ENCODE measurements at places on chromosomes 4 and X.
A peak's percentile ranks its signal among the peaks of the same experiment; 100 is the strongest.

DNA sequence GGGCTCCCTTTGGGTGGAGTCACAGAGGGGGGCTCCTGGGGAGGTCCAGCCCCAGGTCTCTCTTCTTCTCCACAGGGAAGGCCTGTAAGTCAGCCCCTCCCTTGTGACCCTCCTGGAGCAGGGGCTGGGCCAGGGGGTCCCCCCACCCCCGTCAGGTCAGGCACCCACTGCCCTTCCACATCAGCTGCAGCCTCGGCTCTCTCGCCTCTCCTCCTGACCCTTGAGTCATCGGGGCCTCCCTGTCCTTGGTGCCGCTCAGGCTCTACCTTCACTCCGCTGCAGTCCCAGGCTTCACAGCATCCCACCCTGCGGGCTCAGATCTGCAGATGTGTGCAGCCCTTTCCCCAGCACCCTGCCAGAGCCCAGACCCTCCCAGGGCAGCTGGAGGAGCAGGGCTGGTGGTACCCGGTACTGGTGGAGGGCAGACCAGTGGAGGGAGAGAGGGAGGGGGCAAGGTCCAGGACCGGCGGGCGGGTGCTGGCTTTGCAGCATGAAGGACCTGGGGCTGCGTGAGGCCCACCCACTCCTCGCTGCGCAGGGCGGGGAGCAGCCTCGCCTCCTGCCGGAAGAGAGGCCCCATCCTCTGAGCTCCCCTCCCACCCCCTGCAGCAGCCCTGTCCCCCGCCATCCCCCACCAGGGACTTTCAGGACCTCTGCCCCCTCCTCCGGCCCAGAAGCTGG lies 117.1 kb downstream of the FAM53A start:
- DNase-seq, result no peak

DNA sequence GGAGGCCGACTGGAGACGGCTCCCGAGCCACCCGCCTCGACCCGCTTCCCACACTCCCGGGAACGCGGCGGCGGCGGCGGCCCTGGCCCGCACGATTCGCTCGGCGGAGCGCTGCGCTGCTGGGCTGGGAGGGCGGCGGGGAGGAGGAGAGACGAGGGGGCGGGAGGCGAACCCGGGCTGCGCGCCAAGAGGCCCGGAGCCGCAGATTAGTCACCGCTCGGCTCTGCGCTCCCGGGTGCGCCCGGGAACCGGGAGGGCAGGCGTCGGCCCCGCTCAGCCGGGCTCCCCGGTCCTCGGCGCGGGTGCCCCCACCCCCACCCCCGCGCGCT lies 11.2 kb upstream of the BCOR start:
- DNase-seq, result no peak

GRCh38 chrX:43349363-43349762 lies 306.7 kb upstream of the MAOA start:
- DNase-seq, result peak; percentile 9

- DNase-seq, result no peak
These were observed 11.1 kb downstream of the GASK1B start for GRCh38 chr4:158161551-158162354.

GRCh38 chr4:124454772-124455270 lies 257.7 kb downstream of the ANKRD50 start:
- DNase-seq, result no peak

- peak; percentile 9 for DNase-seq
These were observed 22.3 kb downstream of the UGT2A2 start for GRCh38 chr4:69617083-69617694.

DNA sequence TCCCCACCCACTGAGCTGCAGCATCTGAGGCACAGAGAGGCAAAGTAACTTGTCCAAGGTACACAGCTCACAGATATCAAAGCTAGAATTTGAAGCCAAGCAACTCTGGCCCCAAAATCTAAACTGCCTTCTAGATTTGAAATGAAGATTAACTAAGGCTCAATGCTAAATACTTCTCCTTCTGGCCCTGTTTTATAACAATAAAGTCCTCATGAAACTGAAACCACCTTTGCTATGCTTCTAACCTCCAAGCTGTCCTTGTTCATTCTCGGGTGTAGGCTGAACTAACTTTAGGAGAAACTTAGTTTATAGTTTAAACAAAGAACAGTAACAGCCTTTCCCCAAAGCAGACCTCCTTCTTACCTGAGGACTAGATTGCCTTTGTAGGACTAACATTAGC lies 93.6 kb downstream of the DCTD start:
- no peak for DNase-seq

DNA sequence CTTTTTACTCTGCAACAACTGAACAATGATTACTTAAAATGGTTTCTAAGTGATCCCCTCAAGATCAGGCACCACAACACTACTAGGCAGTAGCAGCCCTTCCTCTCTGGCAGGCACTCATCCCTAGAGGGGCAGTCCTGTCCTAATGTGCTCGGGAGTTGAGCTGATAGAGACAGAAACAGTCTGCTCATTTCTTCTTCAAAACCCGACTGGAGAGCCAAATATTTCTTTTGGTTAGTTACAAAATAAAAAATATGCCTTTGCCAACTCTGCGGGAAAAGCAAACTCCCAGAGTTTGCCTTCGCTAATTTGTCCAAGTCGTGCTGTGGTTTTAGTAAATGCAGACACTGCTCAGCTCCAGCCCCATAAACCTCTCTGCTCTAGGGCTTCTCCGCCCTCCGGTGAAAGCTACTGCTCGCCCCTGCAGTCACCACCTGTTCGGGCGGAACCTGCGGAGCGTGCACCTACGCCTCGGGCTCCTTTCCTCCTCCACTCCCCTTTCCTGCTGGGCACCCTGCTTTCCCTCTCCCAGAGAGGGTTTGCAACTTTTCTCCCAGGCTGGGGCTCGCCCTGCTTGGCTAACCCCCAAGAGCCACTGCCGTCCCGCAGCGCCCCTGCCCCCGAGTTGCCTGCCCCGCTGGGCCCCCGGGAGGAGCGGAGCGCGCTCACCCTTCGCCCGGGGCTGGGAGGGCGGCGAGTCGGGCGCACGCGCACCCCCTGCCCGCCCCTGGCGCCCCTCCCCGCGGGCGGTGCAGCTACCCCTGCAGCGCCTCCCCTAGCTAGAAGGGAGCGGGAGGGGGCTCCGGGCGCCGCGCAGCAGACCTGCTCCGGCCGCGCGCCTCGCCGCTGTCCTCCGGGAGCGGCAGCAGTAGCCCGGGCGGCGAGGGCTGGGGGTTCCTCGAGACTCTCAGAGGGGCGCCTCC lies at the start of gene NPNT:
Gene NPNT, plus strand, starts transcription at position 812 of the 923 bp plus-strand sequence. CDS start 182 bp downstream, outside the sequence.
- peak; percentile 55 for DNase-seq

- DNase-seq, result no peak
These were observed 4.6 kb upstream of the HSPA4L start for GRCh38 chr4:127777487-127777886.

DNA sequence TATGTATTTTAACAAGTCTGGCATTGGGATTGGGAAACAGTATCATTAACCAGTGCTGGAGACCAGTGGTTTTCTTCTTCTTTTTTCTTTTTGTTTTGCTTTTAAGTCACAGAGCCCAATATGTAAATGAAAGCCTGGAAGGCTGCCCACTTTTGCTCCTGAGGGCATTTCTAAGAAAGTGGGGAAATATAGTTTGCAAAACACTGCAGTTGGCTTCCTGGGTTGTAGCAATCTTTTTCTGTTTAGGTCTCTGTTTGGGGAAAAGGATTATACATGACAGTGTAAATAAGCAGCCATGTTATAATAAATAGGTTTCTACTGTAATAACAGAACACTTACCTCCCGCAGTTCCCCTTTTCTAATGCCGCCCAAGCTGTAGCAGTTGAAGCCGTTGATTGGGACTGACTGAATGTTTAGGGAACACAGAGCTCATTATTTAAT lies 105.5 kb downstream of the TMEM164 start:
- no peak for DNase-seq

- DNase-seq, result no peak
These were observed 244.0 kb upstream of the SMIM31 start for GRCh38 chr4:164509951-164510350.

DNA sequence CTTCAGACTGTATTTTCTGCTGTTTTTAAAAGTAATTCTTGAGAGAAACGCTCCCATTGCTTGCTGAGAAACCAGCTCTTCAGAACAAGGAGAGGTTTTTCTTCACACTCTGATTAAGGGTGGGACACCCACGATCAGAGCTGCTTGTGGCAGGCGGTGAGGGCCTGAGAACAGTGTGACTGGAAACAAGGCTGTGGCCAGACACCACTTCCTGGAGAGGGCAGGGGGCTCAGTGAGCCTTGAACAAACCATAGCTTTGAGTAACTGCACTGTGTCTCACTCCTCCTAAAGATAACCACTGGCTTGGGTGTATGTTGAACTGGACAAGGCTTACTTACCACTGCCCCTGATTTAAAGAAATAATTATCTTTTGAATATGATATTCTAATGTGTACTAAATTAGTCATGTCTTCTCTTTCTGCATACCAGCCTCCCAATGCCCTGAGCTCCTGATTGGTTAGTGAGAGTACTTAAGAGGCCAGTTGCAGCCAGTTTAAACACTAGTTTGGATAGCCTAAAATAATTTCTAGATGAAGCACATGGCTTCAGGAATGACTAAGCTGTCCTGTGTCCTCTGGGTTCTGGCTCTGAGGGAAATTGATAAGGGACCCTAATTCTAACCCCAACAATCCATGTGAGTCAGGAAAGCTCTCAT lies 3.7 kb upstream of the GPR82 start:
- no peak for DNase-seq

DNA sequence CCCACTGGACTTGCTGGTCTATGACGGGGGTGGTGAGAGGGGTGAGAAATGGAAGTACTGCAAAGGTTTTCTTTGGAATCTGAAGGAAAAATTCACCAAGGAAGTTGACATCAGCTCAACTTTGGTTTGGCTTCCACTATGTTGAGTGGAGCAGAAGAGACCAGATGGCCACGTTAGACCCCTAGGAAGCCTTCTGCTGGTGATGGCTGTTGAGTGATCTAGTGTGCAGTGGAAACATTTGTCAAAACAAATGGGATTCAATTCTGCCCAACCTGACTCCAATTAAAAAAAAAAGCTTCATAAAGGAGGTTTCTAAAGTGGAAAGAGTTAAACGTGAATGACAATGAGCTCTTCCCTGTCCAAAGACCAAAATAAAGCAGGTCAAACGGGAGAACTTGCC lies 25.7 kb downstream of the SEL1L3 start:
- DNase-seq, result no peak

DNA sequence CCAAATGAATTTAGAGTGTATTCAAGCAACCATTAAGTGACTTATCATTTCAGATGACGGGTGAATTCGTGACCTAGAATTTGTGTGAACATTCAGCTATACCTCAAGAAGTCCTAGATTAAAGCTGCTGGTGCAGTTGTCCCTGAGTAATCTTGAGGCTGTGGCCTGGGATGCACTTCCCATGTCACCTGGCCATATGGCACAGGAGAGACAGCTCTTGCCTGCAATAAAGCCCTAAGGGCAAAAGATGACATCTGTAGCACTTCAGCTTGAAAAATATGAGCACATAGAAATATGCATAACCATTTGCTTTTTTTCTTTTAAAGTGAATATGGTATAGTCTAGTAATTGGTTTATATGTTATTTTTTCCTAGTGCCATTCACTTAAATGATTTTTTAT lies 125.8 kb downstream of the FHDC1 start:
- no peak for DNase-seq

- peak; percentile 75 for DNase-seq
These were observed 5.2 kb upstream of the ARX start for GRCh38 chrX:25020905-25021449.

DNA sequence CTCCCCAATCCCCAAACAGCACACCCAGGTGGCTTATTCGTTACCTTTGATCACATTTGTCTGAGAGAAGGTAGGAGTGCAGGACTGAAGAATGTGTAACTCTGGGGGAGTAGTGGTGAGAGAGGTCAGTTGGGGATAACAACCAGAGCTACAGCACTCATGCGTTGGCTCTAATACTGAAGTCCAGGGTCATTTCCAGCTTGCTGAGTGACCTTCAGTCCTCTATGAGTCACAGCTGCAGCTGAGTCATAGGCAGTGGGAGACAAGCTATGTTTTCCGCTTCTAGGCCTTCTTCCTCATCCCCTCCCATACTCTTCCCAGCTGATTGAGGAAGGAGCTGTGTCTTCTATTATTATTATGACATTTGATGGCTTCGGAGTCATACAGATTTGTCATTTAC lies 31.6 kb upstream of the CT47C1 start:
- peak; percentile 63 for DNase-seq

GRCh38 chrX:123884809-123885408 lies 25.1 kb downstream of the XIAP start:
- peak; percentile 45 for DNase-seq

- DNase-seq, result no peak
These were observed 52.3 kb downstream of the MEPE start for GRCh38 chr4:87884976-87885549.

DNA sequence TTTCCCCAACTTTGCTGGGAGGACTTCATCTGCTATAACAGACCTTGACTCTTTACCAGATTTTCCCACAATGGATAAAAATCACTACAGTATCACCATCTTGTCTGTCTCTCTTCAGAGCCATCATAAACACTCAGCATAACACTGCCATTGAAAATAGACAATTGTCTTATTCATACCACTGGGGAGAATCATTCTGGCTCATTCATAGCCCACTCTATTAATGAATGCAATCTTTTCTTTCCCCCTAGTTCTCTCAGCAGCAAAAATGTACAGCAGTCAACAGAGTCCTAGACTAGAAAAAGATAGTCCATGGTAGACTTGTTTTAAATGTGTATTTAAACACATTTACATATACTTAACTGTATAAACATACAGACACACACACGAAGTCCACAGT lies 19.2 kb downstream of the SLC9A7 start:
- no peak for DNase-seq

- DNase-seq, result no peak
These were observed 265.9 kb upstream of the GK2 start for GRCh38 chr4:79673898-79674297.

DNA sequence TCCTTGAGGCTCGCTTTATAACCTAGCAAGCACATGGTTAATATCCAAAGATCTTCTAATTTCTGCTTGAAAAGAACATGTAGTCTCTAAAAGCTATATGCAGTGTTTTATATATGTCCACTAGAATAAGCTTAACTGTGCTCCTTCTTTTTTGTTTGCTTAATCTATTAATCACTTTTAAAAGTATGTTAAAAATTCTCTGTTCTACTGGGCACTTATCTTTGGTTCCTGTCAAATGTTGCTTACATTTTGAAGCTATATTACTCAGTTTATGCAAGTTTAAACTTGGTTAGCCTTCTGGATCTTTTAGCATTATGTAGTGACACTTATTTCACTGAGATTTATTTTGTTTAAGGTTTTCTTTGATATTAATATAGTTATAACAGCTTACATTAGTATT lies 32.5 kb downstream of the MAOA start:
- no peak for DNase-seq

- DNase-seq, result no peak
These were observed 287.5 kb downstream of the ACTRT1 start for GRCh38 chrX:127764674-127765073.
